Common myeloid progenitor, CD34-positive (primary cell): ENCODE measurements at places on chromosomes 16 and 17.
A peak's percentile ranks its signal among the peaks of the same experiment; 100 is the strongest.

- no peak for DNase-seq
These were observed 14.6 kb downstream of the ABCC3 start for GRCh38 chr17:50649042-50649908.

- DNase-seq = no peak
These were observed 70.6 kb downstream of the AMFR start for GRCh38 chr16:56354746-56355145.

- DNase-seq = peak; percentile 93
These were observed 569 bp upstream of the RABEP2 start for GRCh38 chr16:28925386-28926228.

DNA sequence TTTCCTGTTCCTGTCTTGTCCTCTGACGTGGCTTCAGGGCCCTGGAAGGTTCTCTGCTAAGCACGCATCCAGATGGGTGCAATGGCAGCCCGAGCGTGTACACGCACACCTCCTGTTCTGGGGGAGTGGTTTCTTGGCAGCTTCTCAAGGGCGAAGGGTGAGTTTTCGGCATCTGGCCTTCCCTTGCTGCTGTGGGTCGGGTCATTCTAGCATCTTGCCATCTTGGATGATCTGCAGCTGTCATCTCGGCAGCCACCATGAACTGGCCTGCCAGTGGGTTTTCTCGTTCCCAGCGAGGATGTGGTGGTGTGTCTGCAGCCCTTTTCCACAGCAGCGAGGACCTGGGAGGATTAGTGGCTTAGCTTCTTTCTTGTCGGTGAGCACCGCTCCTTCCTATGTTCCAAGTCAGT is 10.6 kb downstream of the MSI2 start:
- no peak for DNase-seq

- DNase-seq = no peak
These were observed 119.5 kb downstream of the SOX9 start for GRCh38 chr17:72240333-72240732.

- DNase-seq = peak; percentile 46
These were observed 725 bp downstream of the ABCA3 start for GRCh38 chr16:2339521-2340484.

DNA sequence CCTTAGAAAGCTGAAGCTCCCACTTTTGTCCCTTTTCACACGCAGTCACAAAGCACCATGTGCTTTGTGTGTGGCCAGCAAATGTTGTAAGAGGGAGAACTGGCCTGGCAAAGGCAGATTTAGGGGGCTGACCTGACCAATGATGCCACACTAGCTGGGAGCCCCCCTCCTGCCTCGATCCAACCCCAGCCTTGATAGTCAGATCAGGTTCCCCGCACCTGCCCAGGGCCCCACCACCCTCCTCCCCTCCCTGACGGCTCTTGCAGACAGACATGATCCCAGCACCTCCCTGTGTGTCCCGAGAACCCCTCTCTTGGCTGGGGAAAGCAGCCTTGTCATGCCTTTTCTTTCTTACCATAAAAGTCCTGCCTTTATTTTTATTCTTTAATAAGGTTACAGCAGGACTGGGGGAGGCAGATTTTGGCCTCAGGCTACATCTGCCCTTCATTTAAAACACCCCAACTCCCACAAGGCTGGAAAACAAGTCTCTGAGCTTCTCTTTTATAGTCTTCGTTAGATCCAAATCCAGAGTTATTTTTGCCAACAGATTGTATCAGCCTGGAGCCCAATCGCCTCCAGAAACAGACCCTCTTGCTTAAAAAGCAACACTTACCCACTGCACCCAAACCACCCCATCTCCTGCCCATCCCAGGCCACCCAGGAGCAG is 201.8 kb upstream of the CDH5 start:
- no peak for DNase-seq

- no peak for DNase-seq
These were observed 6.3 kb downstream of the MYBBP1A start for GRCh38 chr17:4548721-4549531.
